Osteoblast (primary cell): ENCODE measurements at places on chromosomes 5 and 9.

GRCh38 chr9:130660326-130660682, 4.1 kb upstream of the PRDM12 start:
- no peak for DNase-seq

GRCh38 chr5:140513124-140513523, 34.3 kb upstream of the EIF4EBP3 start:
- no peak for DNase-seq

- no peak for DNase-seq
Observed at GRCh38 chr5:145236983-145237382, 598.2 kb downstream of the PRELID2 start.

DNA sequence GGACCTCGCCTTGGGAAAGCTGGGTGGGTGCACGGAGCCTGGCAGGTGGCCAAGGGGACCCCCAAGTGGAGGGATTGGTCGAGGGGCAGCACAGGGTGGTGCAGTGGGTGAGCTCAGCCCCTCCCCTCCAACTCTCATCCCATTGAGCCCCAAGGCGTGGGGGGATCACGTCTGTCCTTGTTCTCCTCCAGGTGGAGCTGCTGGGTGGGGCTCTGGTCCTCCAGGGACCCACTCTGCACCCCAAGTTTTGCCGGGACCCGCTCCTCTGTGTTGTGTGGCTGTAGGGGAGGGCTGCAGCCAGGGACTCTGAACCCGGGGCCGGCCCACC, 3.6 kb upstream of the FUT7 start:
- DNase-seq = no peak

- no peak for DNase-seq
Observed at GRCh38 chr5:80238778-80239679, 16.8 kb downstream of the SERINC5 start.

DNA sequence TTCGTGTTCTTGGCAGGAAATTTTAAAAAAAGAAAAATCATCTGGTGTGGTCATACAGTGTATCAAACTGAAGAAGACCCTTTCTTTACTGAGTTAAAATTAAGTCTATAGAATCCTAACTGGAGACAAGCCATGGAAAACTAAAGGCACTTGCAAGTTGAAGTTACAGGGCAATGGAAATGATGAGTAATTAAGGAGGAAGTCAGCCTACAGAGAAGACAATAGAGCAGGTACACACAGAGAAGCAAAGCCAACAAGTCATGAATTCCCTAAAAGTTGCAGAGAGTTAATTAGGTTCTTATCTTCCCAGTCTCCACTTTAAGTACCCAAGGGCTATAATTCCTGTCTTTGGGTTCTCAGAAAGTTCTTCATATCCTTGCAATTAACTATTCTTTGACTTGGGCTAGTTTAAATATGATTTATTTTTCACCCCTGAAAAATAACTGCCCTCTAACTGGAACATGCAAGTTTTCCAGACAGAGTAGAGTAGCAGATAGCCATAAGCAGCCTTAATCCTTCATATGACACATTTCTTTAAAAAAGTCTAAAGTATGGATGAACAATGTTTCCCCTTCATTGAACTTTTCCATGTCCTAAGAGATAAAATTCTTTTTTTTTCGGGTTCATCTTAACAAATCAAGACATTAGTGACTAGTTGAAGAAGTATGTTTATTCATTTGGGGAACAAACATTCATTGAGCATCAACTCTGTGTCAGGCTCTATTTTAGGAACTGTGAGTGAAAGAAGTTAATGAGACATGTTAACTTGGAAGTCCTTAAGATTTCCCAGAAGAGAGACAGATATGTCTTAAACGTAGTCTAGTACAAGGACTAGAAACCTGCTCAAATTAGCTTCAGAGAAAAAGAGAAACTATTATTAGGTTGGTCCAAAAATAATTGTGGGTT, 5.2 kb upstream of the ITGA2 start:
- DNase-seq = no peak

- peak; percentile 91 for DNase-seq
Observed at GRCh38 chr9:88076286-88077070, 61.8 kb downstream of the SPATA31C2 start.

GRCh38 chr5:16909464-16909863, 26.6 kb downstream of the MYO10 start:
- no peak for DNase-seq

DNA sequence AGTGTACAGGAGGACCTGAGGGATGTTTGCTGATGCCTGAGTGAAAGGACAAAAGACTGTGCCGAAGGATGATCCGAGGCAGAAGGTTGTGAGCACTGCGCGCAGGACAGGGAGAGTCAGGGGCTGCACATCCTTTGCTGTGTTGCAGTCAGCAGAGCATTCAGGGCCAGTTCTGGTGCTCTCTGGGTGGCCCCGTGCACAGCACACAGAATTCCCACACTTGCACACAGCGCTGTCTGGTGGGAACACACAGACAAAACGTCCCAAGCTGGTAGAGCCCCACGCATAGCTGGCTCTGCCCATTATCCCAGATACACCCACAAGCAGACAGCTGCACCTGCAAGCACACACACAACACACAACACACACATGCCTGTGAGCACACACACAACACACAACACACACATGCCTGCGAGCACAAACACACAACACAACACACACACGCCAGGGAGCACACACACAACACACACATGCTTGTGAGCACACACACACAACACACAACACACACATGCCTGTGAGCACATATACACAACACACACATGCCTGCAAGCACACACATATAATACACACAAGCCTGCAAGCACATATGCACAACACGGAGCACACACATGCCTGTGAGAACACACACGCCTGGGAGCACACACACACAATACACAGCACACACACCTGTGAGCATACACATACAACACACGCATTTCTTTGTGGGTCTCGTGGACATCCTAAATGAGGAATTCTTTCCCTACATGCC, 74.4 kb downstream of the FGF18 start:
- no peak for DNase-seq

- no peak for DNase-seq
Observed at GRCh38 chr9:89154218-89154617, 24.4 kb downstream of the SHC3 start.

DNA sequence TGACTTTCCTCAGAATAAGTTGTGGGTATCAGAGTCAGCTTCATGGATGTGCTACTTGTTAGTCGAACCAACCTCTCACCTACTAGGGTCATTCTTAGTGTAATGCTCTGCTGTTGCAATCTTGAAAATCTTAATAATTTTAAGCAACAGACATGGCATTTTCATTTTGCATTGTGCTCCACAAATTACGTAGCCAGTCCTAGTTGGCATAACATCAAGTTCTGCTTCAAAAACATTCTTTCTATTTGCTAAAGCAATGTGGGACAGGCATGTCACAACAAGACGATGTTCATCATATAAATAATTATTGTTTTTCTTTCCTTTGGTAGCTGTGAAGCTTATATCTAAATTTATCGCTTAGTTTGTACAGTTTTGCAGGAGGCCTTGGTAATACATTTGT, 39.3 kb upstream of the CDH12 start:
- DNase-seq = no peak

DNA sequence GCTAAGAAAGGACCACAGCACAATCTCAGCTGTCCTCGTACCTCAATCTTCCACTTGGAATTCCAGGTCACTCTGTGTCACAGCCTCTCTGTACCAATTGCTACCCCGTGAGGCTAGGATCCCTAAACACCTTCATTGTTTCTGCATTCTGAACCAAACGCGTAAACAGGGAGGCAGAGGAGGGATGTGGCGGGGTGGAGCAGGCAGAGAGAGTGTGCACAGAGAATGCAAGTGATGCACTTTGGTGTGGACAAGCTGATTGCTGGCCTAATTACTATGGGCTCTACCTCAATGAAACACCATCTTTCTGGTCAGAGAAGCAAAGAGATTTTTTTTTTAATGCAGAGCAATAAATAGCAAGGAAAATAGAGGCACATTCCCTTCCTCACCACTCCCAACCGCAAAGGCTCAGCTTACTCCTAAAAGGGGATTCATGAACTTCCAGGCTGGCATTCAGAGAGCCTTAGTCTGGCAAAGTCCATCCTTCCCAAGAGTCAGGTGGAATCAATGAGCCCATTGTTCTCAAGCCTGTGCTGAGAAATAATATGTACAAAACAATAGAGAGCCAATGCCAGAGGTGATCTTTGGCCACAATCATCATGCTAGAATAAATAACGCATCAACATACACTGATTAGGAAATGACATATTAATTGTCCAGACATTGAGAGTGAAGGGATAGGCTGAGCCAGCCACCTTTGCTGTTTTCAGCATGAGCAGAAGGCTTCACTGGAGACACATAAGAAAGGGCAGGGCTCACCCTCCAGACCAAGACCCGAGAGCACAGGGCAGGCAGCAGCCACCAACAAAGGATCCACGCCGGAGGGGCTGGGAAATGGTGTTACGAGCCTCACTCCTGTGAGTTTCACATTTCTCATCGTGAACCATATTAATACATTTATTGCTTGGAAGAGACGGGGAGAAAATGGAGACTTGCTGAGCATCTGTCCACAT, 278.8 kb downstream of the ENC1 start:
- no peak for DNase-seq

GRCh38 chr5:87027570-87027969, 240.1 kb upstream of the RASA1 start:
- DNase-seq = no peak

DNA sequence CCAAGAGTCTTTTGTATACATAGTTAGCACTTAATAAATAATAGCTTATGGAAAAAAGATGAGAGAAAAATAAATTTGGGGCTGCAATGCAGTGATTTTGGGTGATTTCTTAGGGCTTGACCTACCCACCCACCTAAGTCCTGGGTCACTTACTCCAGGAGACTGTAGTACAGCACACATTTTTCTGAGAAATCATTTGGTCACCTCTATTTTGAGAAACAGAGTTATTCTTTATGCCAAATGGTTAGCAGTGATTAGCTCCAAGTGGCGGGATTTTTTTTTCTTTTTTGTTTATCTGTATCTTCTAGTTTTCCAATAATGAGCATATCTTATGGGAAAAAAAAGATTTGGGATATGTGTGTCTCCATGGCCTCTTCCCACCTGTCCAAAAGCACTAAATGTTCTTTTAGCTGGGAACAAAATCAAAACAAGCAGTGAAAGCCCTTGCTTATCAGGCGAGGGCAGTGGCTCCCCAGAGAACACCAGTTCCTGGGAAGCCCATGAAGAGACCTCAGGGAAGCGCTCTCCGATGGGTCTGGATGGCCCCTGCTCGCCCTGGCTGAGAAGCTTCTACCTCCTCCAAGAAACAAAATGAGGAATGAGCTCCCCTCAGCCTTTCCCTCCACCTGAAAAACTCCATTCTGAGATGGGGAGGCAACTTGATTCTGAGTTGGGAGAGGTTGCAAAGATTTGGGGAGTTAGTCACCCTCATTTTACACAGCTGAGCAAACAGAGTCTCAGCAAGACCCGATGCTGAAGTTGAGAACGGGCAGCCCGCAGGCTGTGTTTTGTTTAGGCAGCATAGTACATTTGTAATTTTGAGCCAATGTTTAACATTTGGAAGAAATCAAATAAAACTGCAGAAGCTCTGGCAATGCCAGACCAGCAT, 69.9 kb downstream of the CYFIP2 start:
- DNase-seq = peak; percentile 78

- DNase-seq = no peak
Observed at GRCh38 chr5:22611327-22611726, 241.8 kb downstream of the CDH12 start.

GRCh38 chr9:105911104-105911911, 217.0 kb downstream of the TMEM38B start:
- no peak for DNase-seq

DNA sequence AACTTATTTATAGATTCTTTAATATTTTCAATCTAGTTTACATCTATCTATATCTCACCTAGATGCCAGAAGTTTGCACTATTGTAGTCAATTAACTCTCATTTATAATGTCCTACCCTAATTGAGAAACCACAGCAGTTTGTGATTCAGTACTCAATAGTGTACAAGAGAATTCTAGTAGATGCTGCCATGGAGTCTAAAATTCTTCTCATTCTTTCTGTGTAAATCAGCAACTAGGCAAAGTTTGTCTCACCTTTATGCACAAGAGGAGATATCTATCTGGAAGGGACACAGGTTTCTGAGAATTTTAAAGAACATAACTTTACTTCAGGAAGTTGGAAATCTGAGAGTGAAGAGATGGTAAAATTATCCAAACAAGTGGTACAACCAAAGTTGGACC, 173.0 kb upstream of the FBXL7 start:
- no peak for DNase-seq
